ENCODE measurements at places on chromosomes 3 and 15.

- no peak for DNase-seq
These were observed 36.6 kb upstream of the SLC22A13 start for GRCh38 chr3:38229036-38229435.

DNA sequence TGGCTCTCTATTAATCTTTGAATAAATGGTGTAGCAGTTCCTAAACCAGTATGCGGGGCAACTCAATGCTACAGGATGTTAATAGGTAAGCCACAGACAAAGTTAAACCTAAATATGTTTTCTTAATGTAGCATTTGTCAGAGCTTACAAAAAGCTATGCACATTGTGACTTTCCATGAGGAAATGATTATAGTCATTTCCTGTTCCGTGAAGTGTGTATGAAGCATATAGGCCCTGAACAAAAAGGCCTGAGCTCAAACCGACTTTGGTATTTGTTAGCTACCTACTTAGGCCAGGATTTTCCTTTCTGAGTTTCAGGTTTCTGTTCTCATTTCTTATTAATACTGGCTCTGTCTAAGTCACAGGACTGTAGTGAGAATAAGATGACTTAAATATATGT lies 14.2 kb downstream of the ZNF80 start:
- no peak for DNase-seq

DNA sequence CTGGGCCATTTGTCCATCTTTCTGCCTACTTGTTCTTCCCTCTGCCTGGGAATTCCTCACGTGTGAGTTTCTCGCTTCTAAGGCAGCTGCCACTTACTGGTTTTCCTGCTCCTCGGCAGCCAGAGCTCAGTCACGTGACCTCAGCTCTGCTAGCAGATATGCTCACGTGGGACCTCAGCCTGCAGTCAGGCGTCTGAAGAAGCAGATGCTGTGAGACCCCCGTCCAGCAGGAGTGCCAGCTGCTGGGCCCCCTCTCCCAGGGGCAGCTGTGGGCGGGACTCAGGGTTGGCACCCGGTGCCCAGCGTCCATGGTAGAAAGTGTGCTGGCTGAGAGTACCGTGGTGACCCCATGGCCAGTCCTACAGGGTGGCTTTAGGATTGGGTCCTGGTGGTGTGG lies 161.3 kb upstream of the TLE3 start:
- no peak for DNase-seq

- no peak for DNase-seq
These were observed 33.3 kb downstream of the TM4SF18 start for GRCh38 chr3:149299938-149300801.

GRCh38 chr3:118960876-118961450 lies 73.7 kb downstream of the IGSF11 start:
- no peak for DNase-seq

DNA sequence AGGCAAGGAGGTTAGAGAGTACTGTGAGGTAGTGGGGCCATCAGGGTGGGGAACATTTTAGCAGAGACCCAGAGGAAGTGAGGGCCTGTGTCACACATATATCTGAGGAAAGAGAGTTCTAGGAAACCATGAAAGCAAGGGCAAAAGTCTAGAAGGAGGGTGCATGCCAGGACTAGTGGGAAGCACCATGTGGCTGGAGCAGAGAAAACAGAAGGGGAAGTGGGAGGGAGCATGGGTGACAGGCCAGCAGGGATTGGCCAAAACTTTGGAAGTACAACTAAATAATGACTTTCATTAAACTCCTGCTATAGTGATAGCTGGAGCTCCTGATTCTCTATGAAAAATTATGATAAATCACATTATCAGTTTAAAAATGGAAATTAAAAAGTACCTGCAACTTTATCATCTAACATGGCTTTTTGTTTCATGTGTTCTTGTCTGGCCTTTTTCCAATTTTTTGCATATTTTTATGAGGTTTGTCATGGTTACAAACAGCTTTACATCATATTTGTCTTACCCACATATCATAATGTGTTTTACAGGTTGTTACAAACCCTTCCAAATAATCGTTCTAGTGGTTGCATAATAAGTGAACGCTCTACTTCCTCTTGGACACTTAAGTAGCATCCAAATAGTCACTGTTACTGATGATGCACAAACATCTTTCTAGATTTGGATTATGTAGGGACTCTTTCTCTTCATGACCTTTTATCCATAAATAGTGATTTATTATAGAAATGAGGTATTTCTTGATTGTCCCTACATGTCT lies 168.3 kb downstream of the NEK10 start:
- DNase-seq: no peak
